ENCODE measurements at places on chromosomes 7 and 10.

DNA sequence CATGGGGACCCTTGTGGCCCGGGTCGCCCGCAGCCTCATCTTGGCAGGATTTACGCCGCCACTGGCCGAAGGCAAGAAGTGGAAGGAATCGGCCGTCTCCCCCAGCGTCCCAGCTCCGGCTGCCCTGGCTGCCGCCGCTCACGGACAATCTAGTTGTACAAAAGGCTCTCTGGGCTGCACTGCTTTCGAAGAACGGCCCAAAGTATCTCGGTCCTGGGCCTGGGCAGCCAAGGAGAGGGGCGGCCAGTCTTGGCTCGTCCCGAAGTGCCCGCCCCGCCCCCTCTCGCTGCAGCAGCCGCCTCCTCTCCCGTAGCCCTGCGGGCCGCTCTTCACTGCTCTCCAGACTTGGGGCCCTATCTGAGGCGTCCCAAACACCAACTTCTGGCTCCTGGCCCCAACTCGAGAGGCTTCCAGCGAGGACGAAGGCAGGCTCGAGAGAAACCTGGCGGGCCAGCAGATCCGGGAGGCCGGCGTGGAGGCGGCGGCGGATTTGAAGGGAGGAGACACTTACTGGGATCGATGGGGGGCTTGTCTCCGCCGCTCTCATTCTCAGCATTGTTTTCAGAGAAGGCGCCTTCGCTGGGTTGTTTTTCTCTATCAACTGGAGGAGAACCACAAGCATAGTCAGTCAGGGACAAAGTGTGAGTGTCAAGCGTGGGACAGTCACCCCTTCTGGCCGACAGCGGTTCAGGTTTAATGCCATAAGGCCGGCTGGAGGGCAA is 809 bp downstream of the HOXA9 start:
- DNase-seq = no peak

- no peak for DNase-seq
These were observed 149.4 kb downstream of the MAD1L1 start for GRCh38 chr7:2083362-2083761.

DNA sequence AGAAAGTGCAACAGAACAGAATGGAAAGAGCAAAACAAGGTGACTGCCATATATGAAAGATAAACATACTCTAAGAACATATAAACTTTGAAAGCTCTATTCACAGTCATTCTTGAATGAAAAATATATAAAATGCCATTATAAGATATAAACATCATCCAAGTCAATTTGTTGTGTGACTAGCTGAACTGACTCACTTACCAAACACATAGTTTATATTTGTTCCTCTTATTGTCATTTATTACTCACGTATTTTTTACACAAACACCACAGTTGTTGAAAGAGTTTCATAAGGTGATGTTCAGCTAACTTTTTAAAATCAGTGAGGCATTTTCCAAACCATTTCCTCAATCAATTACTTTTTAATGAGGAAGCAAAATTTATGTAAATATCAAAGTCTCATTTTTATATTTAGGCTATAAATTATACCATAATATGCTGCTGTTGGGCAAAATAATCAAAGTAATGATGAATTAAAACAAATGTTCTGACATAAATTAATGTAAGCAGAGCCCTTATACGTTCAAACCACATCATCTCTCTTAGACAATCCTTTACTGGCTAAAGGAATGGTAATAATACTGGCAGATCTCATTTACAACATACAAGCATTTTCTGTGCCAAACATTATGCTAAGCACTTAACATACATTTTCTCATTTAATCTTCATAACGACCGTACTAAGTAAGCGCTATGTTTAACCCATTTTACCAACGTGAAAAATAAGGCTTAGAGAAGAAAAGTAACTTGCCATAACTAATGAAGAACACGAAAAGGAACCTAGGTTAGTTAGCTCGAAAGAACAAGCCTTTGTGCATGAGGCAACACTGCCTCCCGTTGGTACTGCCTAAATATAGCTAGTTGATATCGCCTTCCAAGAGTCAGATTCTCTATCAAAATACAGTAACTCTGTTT is 7.3 kb downstream of the LRRN3 start:
- no peak for DNase-seq

DNA sequence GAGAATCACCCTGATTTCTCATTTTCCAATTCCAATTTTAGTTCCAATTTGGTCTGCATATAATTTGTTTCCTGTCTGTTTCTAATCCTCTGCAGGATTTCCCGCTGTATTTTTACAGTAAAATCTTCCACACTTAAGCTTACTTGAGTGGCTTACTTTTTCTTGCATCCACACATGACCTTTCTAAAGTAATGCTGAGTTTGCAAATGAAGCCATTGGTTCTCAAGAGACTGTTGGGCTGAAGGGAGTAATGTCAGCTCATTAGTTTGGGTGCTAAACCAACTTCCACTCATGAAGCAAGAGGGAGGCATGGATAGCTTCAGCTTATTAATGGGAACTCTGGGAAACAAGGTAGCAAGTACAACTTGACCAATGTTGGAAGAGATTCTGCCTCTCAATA is 146.4 kb downstream of the SNX10 start:
- no peak for DNase-seq

GRCh38 chr10:87864496-87865059 is 1.2 kb downstream of the PTEN start:
- no peak for DNase-seq

GRCh38 chr7:81956520-81956919 is 186.7 kb upstream of the HGF start:
- no peak for DNase-seq

DNA sequence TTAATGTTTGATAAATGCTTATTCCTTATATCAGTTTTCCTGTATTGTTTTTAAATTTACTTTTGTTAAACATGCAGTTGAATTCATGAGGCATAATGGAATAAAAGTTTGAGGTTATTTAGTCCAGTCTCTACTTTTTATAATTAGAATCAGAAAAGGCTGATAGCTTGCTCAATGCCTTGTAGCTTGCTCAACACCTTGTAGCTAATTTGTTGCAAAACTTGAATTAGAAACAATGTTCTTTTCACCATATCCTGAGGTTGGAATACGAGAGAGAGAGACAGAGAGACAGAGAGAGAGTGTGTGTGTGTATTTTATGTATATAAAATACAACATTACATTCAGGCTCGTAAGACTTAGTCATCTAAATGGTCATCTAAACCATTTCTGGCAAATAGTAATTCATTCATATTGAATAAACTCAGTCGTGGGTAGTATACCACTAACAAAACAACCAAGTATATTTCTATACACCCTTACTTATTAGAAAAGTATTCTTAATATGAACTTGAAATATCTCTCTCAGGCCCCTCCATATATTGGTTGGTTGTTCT is 243.5 kb downstream of the ADK start:
- DNase-seq = no peak

DNA sequence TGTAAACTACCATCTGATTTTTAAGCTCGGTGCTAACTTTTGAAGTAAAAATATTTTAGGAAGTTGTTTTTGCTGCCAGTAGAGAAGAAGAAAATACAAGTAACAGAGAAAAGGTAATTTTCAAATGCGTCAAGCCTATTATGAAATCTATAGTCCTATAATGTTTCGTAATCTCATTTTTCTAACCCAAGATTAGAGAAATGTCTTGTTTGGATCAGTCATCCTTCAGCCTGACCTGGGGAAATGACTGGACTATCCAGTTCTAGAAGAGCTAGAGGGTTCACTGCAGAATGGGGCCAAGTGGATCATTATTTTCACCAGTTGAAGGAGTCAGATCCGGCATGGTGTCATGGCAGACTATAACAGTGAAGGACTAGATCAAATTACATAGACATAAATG is 62.7 kb upstream of the FGL2 start:
- no peak for DNase-seq

DNA sequence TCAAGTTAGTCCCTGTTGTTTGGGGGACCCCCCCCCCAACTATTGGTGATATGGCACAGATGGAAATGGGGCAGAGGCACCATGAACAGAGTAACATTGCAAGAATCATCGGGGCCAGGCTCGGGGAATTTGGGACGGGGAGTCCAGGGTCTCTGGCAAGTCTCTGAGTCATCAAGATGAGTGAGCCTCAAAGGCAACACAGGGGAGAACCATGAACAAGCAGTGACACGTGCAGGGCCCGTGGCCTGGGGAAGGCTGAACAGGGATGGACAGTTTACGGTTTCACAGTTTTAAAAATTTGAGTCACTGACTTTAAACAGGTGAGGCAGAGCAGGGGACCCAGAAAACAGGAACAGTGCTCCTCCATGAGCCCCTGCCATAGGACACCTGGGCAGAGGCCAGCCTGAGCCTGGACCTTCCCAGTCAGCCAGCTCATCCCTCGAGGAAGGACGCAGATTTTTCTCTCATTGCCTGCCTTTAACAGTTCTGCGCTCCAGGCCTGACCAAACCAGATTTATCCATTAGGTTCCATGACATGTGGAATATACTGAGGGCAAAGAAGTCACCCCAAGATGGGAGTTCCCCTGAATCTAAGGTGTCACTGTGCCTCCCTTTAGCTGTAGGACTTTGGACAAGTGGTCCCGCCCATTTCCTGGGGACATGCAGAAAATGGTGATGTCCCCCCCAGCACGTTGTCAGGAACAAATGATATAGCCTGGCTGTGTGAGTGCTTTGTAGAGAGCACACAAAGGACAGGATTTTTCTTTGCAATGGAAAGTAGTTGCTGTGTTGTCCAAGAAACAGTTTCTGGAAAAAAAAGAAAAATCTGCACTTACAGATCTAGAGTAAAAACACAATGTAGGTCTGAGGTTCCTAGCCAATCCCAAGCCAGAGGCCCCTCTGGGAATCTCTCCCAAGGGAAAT is 23.8 kb downstream of the CHST15 start:
- DNase-seq = no peak
